ENCODE measurements at places on chromosomes 16 and 17.

DNA sequence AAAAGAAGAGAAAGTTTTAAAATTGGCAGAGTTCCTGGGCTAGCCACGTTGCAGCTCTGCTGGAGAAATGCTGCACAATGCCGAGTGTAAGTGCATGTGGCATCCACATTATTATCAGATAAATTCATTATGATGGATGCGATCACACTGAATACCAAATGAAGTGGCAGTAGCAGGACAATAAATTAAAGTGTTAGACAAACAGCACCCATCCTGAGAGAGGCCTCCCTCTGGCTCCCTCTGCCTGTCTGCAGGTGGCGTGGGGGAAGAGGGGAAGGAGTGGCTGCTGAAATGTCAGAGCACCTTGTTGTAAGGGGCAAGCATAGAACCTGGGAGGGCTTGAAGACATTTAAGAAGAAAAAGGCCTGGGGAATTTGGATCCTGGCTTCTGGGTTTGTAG lies 324.1 kb downstream of the HAPSTR1 start:
- DNase-seq: no peak

GRCh38 chr17:8053600-8053999 lies 14.7 kb downstream of the ALOX15B start:
- no peak for DNase-seq

- no peak for DNase-seq
Measured at GRCh38 chr16:28501258-28502232, 5.1 kb downstream of the IL27 start.

DNA sequence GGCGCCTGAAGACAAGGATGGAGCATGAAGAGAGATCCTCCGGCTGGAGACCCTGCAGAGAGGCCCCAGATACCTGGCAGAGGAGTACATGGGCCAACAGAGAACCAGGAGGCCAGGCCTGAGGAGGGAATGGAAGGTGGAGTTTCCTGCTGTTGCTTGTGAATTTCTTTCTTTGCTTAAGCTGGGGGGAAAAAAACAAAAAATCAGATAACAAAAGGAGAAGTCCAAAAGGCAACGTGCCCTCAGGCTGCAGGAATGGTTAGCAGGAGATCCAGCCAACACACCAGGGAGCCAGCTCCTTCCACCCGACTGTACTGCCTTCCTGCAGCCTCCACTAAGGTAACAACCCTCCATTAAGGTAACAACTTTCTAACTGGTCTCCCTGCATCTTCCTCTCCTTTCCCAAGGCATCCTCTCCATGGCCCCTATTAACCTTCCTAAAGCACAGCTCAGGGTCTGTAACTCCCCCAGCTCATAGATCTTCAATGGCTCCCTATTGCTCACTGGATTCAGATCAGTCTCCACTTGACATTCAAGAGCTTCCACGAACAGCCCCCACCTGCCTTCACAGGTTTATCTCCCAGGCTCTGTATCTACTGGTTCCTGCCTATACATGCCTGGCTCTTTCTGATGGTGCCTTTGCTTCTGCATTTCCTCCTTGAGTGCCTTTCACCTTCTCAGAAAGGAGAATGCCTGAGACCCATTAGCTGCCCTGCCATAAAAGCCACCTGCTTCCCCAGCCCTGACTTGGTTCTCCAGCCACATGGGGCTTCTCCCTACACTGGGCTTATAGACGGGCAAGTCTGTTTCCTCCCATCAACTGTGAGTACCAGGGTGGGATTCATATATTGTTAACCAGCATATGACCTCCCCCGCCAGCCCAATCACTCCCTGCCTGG lies 725 bp upstream of the ARL5C start:
- DNase-seq: no peak

DNA sequence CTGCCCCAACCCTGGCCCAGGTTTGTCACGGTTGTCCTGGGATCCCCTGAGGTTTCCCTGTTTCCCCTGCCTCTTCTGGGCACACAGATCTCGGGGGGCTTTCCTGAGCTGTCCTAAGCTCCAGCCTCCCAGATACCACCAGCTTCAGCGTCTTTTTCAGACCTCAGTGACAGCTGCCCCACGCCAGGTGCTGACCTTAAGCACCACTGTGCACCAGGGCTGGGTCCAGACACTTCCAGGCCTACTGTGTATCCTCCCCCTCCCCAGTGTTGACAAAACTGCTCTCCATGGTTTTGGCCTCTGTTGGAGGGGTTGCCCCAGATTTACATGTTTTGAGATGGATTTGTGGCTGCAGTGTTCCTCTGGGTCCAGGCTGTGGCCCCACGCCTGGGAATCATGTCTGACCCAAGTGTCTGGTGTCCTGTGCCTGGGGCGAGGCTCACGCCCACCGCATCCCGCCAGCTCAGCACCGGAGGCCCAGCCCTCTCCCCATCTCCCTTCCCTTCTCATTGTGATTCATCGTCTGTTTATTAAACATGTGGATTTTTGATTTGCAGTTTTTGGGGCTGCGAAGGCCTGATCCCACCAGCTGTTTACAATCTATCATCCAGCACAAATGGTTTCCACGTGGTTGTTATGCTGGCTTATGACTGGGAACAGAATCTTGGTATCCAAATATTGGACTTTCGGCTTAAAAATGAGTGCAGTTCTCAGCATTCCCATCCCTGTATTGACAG lies 82.1 kb downstream of the METRNL start:
- DNase-seq: no peak

DNA sequence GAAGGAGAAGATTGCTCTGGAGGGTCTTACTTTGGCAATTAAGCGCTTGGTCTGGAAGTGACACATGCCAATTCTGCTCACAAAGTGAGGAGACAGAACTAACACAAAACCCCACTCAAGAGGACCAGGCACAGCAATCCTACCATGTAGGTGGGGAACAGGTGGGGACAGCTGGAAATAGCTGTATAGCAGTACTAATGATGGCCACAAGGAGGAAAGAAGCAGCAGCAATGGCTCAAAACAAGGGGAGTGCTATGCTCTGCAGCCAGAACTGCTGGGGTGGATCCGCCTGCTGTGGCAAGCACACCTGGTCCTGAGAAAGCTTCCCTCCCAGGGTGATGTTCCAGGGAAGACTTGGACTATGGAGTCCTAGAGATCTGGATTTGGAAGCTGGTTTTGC lies 17.0 kb upstream of the TMEM132E start:
- DNase-seq: no peak
